NCI-H2171 treated with DMSO at 0.1 percent for 48 hours (cell line): ENCODE measurements at places on chromosomes 3 and 15.

GRCh38 chr15:59052915-59053407, 52.0 kb upstream of the CCNB2 start:
- DNase-seq = no peak

DNA sequence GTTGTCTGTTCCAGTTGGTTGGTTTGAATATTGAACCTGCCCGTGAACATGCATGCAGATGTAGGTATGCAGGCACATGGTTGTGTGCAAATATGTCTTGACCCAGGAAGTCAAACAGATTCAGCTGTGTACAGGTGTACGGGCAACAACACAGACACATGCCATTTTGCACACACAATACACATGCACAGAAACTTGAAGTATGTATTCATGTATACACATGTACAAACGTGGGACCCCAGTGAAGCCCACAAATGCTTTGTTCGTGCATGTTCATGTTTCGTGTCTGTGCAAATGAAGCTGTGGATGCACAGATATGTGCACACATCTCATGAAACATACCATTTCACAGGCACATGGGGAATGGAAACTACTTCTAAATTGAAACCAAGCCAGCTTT, 30.7 kb downstream of the IDH3A start:
- no peak for DNase-seq

DNA sequence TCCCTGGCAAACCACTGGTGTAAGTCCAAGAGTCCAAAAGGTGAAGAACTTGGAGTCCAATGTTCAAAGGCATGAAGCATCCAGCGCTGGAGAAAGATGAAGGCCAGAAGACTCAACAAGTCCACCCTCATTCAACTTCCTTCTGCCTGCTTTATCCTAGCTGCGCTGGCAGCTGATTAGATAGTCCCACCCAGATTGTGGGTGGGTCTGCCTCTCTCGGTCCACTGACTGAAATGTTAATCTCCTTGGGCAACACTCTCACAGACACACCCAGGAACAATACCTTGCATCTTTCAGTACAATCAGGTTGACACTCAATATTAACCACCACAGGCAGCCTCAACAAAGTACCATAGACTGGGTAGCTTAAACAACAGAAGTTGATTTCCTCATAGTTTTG, 245.9 kb upstream of the IGF1R start:
- DNase-seq = no peak

DNA sequence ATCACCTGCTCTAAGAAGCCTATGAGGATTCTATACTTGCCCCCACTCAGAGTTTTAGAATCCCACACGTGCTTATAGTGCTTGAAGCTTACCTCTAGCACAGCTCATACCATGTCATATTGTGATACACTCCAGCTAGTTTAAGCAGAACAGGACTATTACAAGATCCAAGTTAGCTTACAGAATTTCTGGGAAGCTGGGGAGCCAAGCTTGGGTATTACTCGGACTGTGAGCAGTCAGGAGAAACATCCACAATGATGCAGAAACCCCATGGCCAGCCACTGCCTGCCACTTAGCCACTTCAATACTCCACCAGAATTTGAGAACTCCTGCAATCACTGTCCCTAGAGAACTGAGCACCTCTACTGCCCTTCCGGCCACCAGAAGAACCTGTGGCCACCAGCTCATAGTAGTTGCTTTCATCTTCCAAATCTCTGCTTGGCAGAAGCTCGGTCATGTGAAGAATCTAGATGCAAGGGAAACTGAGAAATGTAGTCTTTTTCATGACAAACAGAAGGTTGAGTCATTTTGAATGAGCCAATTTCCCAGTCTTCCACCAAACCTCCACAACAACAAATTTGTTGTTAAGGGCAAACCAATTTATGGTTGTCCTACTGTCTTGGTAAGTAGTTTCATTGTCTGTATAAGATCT, 27.7 kb upstream of the SSR3 start:
- no peak for DNase-seq

GRCh38 chr3:159144891-159145290, 343.0 kb downstream of the MFSD1 start:
- DNase-seq = no peak

GRCh38 chr3:29239376-29239775, 41.5 kb upstream of the RBMS3 start:
- no peak for DNase-seq

DNA sequence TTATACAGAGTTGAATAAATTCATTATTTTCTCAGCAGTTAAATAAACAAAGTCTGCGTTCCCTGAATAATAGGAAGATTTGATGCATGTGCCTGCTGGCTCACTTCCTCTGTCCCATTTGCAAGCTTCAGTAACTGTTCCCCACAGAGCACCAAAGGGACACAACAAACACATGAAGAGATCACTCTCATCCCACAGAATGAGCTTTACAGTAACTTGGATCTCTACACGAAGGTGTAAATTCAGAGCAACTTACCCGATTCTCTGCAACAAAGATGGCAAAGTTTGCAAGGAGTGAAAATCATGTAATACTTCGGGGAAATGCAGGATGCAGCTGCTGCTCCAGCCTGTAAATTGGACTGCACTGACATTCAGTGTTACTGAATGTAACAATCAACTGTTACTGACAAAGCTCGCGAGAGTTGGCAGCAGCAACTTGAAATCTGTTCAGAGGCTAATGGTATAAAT, at the start of gene BCHE:
BCHE (minus strand) TSS at position 366 of the 468 bp plus-strand sequence. CDS start 6,390 bp downstream, outside the sequence.
- DNase-seq = no peak

DNA sequence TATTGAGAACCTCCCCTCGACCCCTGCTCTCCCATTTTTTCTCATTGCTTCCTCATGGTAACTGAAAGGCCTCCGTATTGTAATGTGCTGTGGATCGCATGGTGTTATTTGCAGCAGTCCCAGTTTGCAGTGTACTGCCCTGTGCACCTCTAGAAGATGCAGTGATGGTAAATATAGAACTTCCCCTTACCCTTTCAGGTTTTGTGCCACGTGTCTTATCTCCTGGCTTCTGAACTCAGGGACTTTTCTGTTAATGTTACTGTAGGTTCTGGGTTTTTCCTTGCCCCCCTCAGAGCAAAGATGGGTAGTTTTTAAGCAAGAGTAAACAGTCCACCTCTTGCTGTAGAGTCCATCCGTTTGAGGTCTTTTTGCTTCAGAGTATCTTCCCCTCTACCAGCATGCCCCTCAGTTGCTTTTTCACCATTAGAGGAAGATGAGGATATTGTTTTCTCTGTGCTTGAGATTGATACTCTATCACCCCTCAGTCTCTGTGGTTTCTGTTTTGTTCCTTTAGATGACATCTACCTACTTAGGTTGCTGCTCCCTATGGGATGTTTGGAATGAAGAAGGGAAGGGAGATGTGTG, 22.4 kb downstream of the CHD2 start:
- no peak for DNase-seq

DNA sequence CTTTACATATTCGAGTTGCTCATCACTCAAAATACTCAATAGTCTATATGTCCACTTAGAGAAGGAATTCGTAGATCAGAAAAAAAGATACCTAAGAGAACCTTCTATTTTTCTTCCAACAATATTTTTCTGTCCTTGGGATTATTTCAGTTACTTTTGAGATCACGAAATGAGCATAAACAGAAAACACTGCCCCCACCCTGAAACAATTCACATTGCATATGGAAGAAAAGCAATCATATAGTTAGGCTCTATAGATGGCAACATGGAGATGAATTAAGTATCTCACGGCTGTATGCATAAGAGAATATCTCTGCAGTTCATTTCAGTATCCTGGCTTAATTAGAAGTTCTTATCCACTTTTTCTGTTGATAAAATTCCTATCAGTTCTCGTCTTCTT, 391.1 kb downstream of the FGF12 start:
- DNase-seq = no peak

DNA sequence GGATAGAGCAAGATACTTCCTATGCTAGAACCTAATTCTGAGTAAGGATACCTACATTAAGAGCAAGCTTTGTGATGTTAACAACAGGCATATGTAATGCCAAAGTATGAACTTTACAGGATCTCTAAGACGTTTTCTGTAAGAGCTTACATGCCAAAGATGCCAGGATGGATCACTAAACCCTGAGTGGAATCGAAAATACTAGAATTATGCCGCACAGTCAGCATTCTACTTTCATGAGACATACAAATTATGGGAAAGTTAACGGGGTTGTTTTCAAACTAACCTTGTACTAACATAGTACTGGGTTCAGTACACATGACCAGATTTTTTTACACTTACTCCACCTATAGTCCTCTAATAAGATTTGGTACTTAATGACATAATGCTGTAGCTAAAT, 55.1 kb downstream of the AAGAB start:
- DNase-seq = no peak

DNA sequence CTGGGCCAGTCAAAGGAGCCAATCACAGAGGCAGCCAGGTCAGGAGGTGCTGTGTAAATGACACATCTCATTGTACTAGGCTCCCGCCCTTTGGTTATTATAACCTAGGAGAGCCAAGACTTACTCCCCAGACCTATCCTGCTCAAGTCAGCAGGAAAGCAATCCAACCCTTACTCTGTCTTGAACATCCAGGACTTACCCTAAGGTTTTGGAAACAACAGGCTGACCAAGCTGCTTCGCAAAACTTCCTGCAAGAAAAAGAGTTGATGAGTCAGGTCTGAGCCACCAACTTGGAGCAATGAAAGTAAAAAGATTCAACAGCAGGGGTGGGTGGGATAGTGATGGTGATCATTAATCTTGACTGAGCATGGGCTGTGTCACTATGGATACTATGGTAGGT, 144.4 kb downstream of the MYLK start:
- no peak for DNase-seq

GRCh38 chr3:106398891-106399600, 530.2 kb upstream of the CBLB start:
- peak; percentile 86 for DNase-seq

DNA sequence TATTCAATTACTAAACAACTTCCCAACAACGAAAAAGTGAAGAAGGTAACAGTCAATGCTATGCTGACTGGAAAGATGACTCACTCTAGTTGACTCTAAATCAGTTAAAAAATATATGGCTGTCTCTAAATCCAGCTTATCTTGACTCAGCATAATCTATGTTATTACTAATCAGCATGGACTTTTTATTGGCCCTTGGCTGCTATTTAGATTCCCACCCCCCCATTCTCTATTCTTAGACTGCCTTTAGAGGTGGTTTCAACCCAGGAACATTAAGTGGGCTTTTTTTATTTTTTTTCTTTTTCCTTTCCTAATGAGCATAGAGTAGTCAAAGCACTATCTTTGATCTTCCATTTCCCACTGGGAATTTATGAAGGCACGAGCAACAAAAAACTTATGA, 1.9 kb downstream of the PCOLCE2 start:
- DNase-seq = no peak

DNA sequence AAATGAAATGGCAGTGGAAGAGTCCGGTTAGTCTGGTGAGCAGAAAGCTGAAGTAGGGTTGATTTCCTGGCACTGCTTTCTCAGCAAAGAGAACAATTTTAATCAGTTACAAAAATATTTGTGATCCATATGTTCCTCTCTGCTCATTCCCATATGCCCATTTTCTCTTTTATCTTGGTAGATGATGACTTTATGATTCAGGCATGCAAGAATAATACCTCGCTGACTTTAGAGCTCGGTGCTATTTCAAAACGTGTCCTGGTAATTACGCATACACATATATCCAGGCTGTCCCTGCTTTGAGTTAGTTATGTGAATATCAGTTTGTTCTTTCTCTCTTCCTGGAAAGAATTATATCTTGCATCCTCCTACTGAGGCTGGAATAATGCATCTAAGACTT, 38.5 kb downstream of the ARPP21 start:
- DNase-seq = peak; percentile 42

GRCh38 chr3:134867277-134867676, 72.2 kb downstream of the EPHB1 start:
- DNase-seq = no peak

- DNase-seq = no peak
Measured at GRCh38 chr3:108085810-108086350, 5.0 kb downstream of the CD47 start.

DNA sequence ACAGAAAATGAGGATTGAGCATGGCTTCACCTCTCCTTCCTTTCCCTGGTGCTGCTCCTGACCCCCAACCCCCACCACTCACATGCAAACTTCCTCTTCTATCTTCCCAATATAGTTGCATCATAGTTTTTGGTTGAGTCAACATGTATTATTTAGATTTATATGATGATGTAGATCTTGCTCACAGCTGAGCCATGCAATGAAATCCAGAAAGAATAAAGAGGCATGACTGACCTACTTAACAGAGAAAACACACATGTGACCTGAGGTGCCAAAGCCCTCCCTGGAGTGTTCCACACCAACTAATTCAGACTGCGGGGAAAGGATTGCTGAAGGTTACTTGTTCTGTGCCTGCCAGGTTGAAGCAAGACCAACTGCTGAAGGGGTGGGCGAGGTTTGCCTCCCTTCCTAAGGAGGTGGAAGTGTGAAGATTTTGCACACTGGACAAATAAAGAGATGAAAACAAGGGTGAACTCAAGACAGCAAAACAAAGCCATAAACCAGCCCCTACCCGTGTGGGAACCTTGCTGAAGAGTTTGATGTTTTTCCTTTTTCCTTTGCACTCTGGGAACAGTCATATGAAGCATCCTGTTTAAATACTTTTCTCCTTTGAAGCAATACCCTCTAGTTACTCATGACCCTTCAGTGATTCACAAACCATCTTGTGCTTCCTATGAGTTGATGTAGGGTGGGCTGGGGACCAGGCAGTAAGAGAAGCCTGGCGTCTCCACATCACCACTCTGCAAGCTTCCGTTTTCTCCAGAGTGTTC, 155.2 kb upstream of the UBE2E1 start:
- DNase-seq = no peak

DNA sequence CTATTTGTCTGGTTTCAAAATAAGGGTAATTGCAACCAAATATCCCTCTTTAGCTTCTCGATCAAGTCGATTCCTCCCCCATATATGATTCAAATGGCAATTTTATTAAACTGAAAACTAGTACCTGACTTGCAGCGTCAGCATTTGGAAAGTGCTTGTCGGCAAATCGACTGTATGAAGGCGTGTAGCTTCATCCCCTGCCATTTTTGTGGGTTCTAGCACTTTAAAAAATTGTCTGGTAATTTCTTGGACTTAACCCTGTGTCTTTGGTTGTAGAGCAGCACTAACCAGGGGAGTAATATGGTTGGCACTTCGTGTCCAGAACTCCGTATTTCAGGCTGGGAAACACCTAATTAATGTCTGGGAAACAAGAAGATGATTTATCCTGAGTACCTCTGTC, 573 bp downstream of the MME start:
- no peak for DNase-seq
